ENCODE measurements at places on chromosomes 2 and 18.

- DNase-seq = no peak
Measured at GRCh38 chr2:2269426-2269825, 61.6 kb downstream of the MYT1L start.

- no peak for DNase-seq
Measured at GRCh38 chr2:220499225-220499624, 871.8 kb downstream of the SLC4A3 start.

- no peak for DNase-seq
Measured at GRCh38 chr2:235970204-235971040, 197.8 kb downstream of the GBX2 start.

GRCh38 chr18:4639628-4640310 is 184.7 kb upstream of the DLGAP1 start:
- no peak for DNase-seq

GRCh38 chr18:32596501-32596900 is 125.8 kb upstream of the GAREM1 start:
- DNase-seq = no peak

DNA sequence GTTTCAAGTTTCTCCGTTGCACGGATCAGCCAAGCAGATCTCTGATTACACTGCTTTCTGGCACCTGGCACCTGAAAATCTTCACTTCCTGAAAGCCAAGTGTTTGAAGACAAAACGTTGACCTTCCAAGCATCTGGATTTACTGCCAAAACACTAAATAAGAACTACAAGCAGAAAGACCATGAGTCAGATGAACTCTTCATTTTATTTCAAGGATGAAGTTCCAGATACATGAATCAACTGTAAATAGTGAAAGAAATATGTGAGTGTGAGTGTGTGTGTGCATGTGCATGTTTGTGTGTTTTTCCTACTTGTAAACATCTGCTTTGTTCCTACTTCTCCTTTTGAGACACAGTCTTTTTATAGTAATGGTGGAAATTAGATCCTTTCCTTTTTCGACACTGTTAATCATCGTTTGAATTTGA is 60.0 kb upstream of the DTNA start:
- DNase-seq = no peak

GRCh38 chr2:212646698-212647366 is 108.2 kb upstream of the ERBB4 start:
- DNase-seq = no peak

DNA sequence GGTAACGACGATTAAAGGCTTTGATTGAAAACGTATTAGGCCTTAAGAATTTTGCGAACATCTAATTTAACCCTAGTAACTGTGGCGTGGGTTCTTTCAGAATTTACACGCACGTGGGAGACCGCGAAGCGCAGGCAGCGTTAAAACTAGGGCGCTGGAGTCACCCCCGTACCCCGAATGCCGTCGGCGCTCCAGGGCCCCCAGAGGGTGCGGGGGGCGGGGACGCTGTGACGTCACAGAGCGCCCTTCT is 673 bp upstream of the SMCHD1 start:
- no peak for DNase-seq

- no peak for DNase-seq
Measured at GRCh38 chr2:100785626-100786296, 34.2 kb upstream of the NPAS2 start.

DNA sequence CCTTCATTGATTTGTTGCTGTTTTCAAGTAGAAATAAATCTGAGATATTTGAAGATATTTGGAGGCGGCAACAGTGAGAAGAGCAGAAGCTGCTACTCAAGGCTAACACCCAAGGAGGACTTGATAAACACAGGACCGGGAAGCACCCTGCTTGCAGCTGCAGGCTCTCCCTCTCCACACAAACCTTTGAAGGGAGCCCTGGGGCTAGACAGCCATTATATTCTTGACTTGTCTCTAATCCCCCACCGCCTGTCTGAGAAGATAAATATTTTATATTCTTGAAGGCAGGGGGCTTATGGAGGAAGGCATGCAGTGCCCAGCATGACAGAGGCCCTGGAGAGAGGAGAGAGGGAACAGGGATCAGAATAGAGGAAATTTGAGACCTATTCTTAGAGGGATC is 50.9 kb upstream of the SMAD2 start:
- no peak for DNase-seq

DNA sequence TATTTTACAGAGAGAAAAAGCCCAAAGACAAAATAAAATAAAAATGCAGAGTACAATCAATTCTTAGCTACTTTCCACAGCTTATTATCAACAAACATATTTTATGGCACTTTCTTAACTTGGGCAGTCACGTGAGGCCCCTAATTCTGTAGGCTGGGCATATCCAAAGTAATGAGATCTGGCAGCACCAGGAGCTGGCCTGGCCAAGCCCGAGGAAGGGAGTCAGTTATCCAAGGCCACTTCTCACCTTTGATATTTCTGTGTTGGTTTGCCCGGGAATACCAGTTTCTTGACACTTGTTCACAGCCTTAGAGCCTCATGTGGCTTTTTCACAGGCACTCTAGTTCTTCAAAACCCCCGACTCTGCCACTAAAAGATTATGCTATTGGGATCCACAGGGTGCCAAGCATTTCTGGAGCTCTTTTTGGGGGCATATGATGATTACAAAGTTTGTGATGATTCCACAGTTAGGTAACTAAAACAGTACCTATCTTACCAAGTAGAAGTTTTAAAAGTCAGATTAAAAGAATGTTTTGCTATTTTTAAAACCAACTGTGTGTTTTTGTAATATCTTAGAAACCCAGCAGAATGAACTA is 90.4 kb downstream of the MEP1B start:
- no peak for DNase-seq

DNA sequence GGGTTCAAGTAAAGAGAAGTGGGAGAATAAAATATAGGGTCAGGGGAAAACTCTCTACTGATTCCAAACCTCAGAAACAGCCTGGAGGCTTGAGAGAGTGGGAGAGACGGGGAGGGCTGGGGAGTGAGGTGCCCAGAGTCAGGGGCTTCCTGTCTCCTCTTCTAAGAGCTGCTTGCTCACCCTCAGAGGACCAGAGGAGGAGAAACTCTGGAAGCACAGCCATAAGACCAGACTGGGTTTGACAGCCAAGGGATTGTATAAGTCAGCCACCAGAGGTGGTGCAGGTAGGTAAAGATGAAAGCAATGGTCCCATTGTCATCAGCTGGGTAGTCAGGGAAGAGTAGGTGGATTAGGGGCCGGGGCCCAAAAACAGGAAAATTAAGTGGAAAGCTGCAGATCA is 259.4 kb downstream of the TNS1 start:
- DNase-seq = no peak

GRCh38 chr2:182761903-182762302 is 45.8 kb downstream of the DNAJC10 start:
- no peak for DNase-seq

DNA sequence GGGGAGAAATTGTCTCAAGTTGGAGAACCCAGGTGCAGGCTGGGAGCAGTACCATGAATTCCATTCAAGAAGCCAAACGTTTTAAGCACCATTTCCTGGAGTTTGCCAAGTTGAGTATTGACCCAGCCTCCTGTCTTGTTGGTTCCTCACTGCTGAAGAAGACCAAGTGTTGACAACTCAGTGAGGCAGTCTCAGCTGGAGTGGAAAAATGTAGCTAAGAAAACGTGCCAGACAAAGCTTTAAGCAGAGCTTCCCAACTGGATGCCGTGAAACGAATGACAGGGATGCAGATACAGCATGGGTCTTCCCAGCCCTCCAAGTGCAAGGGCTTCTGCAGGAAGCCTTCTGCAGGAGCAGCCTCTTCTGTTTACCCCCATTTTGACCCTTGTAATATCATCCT is 778 bp upstream of the INPP1 start:
- DNase-seq = no peak

DNA sequence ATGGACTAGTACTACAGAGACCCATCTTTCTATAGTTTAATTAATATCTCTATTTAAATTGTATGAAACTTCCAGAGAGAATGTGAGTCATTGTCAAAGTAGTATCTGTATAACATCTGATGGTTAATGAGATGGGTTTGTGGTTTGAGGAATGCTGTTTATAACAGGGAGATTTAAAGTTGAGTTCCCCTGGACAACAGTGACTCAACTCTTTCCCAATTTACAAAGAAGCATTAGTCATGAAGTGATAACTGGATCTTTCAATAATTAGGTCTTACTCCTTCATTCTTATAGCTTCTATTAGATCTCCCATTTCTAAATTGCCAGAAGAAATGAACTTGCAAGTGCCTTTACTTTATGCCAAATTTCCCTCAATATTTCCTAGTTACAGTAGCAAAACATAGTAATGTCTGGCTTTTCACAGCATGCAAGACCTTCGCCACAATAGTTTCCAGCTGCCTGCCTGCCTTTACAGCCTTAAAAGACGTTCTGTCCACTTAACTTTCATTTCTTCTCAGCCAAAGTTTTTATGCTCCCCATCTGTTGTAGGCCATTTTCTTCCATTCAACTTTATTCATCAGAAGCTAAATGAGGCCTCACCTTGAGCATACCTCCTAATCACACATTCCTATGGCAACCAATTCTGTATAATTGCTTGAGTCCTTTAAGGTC is 47.7 kb upstream of the WDR75 start:
- DNase-seq = no peak

DNA sequence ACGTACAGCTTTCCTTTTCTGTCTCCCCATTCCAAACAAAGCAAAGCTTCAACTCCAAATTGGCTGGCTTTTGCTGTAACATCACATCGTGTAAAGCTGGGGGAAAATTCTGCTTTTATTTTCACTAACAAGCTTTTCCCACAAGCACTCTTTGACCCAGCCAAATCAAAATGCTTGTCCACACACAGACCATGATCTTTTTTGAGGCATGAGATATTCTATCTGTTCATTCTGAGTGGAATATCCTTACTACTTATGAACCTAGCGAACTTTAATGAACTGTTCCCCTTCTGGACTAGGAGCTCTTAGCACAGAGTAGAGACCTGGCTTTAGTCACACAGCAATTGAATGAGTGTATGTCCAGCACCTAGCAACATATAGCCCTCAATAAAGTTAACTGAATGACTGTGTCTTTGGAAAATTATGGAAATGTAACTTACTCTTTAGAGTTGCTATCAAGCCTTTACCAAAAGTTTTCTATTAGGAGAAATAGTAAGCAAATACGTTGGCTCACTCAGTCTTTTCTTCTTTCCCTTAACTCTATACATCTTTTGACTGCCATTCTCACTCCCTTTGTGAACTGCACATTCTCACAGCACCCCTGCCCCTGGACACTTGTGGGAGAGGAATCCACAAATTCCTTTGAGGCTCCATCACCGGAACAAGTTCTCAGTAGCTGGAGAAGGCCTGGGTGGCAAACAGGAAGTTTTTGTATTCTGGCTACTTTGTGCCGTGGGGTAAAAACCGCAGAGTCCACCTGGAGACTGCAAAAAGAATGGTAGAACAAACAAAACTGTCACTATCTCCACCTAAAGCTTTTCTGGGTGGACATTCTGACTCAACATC is 1.3 kb upstream of the UBE2E3 start:
- no peak for DNase-seq

DNA sequence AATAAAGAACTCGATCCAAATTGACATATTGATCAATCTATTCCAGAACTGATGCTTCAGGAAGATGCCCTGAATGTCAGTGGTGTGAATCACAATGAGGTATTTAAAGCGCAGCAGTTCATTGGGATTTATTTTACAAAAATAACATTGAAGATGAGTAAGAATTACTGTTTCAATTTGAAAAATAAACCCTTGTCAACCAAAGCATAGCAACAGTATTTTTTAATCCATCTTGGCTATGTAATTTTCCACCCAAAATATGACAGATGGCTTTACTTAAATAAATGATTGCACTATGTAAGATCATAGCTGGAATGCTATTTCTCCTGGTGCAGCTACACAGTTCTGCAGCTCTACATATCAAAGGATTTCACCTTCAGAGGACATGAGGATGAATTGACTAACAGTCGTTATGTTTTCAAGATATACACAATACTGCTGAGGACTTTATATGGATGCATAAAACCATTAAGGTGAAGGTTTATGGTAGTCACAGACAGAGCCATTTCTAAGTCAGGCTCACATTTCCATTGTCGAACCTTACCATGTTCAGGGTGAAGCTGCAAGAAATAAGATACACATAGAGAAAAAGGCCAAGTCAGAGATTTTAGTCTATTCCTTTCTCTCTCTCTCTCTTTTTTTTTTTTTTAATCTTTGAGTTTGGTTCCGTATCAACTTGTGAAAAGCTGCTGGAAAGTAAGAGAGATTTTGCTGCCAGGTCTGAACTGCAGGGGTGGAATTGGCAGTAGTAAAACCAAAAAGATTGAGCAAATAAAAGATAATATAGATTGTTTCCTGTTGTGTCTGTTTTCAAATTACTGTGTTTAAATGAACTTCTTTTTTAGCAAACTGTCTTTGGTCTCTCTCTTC is 398.0 kb upstream of the CDH20 start:
- DNase-seq = no peak

DNA sequence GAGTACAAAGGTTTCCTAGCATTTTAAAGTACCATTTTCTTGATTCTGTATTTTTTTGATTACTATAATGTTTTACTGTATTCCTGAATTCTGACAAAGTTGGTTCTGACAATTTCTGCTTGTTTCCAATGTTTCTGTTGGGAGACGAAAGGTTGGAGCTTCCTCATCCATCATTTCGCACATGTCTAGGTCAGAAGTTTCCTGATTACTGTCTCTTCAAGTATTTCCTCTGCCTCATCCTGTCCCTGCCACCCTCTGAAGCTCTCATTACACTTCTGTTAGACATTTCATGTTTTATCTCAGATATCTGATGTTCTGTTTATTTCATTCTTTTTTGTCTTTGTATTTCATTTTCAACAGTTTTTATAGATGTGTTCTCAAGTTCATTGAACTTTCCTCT is 895.8 kb downstream of the TSN start:
- DNase-seq = no peak

DNA sequence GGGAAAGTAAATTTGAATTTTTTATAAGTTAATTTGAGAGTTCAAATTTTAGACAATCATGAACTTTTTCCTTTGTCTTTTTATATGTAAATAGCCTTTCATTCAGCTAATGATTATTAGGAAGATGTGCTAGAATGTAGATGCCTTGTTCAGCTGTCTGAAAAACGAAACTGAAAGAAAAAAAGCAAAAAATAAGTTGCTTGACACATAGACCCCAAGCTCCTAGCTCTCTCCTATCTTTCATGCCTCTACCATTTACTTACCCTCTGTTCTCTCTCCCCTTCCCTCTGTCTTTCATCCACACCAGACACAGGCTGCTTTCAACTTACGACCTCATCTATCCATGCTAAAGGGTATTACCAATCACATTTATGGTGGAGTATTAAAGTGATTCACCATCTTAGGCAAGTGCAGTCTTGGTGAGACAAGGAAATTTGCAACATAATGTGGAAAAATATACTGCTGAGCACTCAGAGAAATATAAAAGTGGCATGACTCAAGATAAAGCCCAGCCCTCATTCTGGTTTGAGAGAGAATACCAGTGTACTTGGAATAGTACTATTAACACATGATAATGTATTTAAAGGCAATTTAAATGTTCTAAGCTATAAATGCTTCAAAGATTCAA is 425.6 kb downstream of the SUCLG1 start:
- no peak for DNase-seq

- DNase-seq = no peak
Measured at GRCh38 chr2:119491776-119492525, 32.3 kb downstream of the SCTR start.

DNA sequence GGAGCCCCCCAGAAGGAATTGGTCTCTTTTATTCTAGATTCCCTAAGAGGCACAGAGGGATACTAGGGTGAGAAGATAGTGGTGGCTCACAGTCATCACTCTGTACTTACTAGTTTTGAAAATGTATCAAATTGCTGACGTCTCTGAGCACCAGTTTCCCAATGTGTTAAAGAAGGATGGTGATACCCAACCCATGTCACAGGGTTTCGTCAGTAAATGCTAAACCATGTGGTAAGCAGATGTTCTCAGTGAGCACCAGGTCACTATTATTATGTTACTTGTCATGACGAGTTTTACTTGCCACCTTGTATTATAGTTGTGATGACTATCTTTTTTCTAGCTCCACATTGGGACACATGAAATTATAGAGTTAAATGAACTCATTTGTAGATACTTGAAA is 54.7 kb downstream of the NEDD4L start:
- no peak for DNase-seq

All from nephron progenitor cell (in vitro differentiated cells).